RPMI7951 (cell line): ENCODE measurements at places on chromosomes 11 and 22. TPM values are rescaled to one million over a fixed set of nuclear protein-coding genes. Genes with fewer than 3 reads are reported as not detected.

- no peak for DNase-seq
Observed at GRCh38 chr11:65576232-65576866, 496 bp downstream of the EHBP1L1 start.

DNA sequence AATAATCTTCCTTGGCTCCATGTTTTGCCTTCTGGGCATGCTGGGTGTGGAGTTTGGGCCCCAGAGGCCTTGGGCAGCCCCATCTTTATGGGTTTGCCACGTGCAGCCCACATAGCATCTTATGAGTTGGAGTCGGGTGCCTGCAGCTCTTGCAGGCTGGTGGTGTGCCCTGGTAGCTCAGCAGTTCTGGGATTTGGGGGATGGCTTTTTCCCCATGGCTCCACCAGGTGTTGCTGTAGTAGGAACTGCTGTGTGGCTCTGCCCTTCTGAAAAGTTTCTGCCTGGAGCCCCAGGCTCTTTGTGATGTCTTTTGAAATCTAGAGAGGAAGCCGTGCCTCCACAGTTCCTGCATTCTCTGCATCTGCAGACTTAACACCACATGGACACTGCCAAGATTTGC is 16.8 kb downstream of the EED start:
- DNase-seq = no peak

DNA sequence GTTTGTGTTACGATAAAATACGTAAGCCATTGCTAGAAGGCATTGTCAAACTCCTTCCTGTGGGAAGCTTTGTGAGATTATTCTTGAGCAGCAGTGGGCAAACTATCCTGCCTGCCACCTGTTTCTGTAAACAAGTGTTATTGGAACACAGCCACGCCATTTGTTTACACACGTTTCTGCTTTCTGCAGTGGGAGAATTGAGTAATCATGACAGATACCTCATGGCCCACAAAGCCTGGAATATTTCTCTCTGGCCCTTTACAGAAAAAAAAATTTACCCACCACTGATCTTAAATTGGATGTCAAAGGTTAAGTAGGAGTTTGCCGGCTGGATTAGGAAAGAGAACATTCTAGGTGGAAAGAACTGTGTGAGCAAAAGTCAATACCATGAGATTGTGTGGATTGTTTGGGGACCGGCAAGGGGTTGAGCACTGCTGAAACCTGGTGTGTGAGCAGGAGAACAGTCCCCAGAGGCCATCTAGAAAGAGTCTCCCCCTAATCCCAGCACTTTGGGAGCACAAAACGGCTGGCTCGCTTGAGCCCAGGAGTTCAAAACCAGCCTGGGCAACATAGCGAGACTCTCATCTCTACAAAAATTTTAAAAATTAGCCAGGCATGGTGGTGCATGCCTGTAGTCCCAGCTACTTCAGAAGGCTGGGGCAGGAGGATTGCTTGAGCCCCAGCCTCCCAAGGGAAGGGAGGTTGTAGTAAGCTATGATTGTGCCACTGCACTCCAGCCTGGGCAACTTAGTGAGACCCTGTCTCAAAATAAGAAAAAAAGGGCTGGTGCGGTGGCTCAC is 6.0 kb upstream of the PLA2G6 start:
- DNase-seq = no peak

CASP1 gene
- 14.8 and 16.6 TPM in 2 replicates for total RNA-seq
